DMS79 treated with DMSO at 0.1 percent for 48 hours (cell line): ENCODE measurements at places on chromosomes 5 and 9.
A peak's percentile ranks its signal among the peaks of the same experiment; 100 is the strongest.

GRCh38 chr5:77143998-77144836, 57.1 kb upstream of the ZBED3 start:
- no peak for DNase-seq

- DNase-seq, result peak; percentile 70
These were observed 39.6 kb downstream of the WNK2 start for GRCh38 chr9:93223260-93224180.

DNA sequence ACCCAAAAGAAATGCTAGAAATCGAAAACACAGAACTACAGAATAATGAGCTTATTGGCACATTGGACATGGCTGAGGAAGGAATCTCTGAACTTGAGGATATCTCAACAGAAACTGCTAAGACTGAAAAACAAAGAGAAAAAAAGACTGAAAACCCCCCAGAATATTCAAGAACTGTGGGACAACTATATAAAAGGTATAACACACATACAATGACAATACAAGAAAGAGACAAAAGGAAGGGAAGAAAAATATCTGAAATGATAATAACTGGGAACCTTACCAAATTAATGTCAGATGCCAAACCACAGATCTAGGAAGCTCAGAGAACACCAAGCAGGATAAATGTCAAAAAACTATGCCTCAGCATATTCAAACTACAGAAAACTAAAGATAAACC, 68.6 kb upstream of the TNPO1 start:
- DNase-seq, result no peak

DNA sequence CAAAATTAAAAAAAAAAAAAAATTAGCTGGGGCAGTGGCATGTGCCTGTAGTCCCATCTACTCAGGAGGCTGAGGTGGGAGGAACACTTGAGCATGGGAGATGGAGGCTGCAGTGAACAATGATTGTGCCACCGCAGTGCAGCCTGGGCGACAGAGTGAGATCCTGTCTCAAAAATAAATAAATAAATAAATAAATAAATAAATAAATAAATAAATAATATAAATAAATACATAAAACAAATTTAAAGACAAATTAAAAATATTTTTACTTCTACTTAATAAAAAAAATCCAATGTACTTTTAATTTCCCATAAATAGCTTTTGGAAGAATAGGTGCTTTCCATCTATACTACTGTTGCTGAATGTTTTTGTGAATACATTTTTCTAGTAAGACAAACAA, 598.4 kb upstream of the EDIL3 start:
- DNase-seq, result no peak

DNA sequence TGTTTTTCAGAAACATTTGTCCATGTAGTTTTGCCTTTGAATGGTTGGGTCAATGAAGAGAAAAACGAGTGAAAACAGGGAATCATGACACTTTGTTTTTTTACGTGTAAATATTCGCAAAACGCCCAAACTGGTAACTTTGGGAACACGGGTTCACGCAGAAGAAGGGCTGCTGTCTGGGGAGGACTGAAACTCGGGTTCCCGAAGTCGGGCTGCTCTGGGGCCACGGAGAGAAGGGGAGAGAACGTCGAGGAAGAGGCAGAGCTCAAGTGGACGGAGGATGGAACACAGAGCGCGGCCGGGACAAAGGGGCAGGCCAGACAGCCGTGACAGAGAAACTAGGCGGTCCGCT, 478 bp upstream of the SETD9 start:
- DNase-seq, result peak; percentile 16

GRCh38 chr5:131394128-131394527, 130.3 kb downstream of the CDC42SE2 start:
- DNase-seq, result no peak

DNA sequence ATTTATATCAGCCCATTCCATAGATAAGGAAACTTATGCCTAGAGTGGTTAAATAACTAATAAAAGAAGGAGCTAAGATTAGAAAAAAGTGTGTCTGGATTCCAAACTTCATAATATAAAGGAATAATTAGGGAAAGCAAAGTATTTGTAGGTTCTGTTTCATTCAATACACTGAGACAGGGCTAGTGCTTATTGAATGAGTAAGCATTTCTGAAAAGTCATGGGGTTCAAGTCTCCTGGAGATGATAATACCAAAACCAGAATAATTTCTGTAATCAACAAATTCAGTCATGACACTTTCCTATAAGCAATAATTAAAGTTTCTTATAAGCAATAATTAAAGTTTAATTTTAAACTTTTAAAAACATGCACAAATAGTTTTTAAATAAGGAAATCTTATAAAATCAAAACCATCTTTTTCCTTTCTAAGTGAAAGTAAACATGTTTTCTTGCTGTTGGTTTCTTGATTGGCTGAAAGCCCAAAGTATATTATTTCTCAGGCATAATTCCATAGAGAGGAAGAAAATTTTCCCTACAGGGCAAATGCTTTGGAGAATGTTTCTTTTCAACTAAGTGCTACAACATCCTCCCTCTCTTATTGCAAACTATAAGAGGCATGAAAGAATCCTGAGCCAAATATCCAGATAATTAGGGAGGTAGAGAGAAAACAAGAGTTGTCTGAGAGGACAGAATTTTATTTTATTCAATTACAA, 510.2 kb downstream of the PRELID2 start:
- no peak for DNase-seq

DNA sequence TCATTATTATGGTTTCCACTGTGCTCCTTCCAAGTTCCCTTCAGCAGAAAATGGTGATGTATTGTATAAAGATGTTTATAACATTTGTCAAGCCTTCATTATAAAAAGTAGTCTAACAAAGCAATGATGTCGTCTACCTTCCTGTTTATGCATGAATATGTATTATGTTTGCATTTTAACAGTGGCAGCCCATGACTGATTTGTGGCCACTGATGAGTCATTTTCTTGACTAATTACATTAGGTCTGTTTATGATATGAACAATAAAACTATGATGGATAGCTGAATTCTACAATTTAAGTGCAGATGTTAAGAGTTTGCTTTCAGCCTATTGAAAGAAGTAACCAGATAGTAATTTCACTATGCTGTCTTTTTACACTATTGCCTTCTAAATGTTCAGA, 75.4 kb upstream of the ADAMTS19 start:
- no peak for DNase-seq

DNA sequence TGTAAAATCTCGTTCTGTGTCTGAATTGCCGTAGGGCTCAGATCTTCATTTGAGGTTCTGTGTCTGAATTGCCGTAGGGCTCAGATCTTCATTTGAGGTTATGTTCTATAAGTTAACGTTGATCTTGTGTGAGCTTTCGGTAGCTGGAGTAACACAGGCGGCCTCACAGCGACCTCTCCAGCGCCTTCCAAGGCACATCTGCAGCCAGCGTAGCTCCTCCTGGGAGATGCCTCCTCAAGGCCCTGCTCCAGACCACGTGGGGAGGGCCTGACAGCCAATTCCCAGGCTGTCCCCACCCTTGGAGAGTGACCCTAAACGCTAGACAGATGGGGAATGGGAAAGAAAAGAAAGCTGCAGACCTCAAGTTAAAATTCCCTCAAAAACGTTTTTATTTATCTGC, 8.7 kb upstream of the AHRR start:
- DNase-seq, result no peak

DNA sequence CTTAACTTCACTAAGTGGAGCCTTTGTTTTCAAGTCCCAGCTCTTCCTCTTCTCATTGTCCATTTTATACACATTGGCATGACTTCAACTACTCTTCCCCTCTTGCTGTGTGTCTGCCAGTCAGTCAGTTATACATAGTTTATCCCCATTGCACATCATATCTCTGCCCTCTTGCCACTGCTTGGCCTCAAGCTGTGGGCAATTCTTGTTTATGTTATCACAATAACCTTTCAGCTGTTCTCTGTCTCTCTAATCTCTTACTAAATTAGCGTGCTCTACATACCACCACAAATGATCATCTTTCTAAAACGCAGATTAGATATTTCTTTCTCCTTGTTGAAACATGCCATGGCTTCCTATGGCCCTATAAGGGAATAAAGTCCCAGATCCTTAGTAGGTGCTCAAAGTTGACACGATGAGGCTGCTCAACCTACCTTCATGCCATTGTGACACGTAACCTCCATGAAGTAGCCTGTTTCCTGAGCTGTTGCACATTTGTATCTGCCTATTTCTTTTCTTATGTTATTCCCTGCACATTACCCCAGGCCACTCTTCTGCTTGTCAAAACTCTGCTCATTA, 239.3 kb downstream of the GAS1 start:
- DNase-seq, result no peak

- no peak for DNase-seq
These were observed 92.2 kb downstream of the DOCK8 start for GRCh38 chr9:306907-307306.

DNA sequence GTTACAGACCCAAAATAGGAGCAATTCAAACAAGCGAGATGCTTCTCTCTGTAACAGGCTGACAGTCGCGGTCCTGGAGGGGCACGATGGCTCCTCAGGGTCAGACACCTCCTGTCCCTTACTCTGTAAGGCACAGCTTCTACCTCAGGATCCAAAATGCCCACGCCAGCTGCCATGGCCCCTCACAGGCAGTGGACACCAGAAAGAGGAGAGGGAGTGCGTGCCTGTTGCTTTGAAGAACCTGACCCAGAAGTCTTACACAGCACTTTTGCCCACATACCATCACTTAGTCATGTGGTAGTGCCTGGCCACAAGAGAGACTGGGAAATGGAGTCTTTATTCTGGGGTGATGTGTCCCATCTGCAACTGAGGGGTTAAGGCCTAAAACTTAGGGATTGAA, 11.6 kb upstream of the ABL1 start:
- DNase-seq, result no peak

- no peak for DNase-seq
These were observed 19.3 kb downstream of the MOCS2 start for GRCh38 chr5:53090229-53090628.

DNA sequence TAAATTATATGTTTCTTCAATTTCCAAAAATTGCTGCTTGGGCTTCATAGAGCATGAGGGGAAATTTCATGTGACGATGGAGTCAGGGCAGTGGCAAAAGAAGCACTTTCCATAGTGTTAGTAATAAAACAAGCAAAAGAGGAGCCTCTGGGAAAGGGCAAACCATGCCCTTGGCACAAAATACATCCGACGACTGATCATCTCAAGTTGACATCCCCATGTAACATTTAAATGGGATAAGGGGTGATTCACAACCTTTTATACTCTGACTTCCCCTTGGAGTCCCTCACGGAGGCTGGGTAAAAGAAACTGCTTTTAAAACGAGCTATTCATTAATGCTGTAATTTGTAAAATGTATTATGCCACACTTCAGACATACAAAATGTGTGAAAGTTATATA, 161.4 kb upstream of the DMRT1 start:
- DNase-seq, result no peak

DNA sequence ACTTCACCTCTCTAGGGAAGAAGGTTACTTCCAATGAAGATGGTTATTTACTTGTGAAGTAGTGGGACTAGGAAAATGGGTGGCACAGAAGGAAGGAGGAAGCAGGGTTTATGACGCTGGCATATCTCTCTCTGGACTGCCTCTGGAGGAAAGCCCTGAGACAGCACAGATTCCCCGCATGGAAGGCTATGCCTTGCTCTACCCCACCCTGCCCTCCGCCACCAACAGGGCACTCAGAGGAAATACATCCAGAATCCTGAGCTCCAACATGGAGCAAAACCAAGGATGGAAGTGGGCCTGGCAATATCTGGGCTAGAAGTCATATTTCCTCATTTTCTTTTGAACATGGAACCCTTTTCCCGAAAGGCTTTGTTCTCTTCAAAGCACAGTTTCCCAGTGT, 346.9 kb downstream of the ZSWIM6 start:
- no peak for DNase-seq

DNA sequence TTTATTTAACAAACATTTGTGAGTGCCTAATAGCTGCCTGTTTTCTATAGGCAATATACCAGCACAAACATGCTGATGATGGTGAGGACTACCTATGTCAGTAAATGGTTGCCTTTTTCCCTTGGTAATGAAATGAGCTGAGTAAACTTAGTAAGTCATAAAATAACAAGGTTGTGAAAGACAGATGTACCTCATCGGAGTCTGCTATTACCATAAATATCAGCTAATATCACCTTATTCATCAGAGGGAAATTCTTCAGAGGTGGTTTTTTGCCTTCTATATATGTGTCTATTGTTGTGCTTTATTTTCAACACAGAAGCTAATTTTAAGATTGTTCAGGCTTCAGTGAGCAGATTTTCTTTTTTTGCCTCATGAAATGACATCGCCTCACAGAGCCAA, 1040.5 kb downstream of the DTWD2 start:
- no peak for DNase-seq

DNA sequence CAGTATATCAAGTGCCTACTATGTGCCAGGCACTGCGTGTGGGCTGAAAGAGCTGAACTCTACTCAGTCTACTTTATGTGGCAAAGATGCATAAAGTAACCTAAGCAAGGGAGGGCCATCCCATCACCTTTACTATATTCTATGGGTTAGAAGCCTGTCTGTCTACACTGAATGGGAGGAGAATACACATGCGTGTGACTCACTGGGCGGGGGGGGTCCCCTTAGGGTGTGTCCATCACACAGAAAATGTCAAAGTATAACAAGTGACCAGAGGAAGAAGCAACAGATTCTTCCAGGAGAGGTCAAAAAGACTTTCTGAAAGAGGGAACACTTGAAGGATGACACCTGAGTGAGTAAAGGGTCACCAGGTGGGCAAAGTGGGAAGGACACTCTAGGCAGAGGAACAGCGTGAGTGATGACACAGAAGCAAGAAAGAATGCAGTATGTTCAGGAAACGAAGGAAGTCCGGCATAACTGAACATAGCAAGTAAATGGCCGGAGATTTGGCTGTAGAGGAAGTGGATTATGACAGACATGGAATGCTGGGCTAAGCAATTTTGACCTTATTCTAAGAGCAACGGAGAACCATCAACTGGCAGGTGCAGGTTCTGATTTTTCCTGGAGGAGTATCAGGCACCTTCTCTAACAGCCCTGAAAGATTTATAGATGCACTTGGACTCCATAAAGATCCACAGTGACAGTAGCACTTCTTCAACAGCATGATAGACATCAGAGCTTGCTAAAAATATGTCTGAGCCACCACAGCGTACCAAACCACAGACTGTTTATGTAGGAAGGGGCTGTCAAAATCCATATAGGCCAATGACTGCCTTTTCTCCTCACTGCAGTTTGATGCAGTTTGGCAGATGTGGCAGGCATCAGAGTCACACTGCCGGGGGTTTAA, 8.0 kb upstream of the WHRN start:
- no peak for DNase-seq

- no peak for DNase-seq
These were observed 284.4 kb downstream of the PIK3R1 start for GRCh38 chr5:68499987-68500386.

GRCh38 chr5:13865312-13865711, 79.2 kb downstream of the DNAH5 start:
- DNase-seq, result no peak

- no peak for DNase-seq
These were observed 128.1 kb downstream of the CPLANE1 start for GRCh38 chr5:37121027-37121426.

GRCh38 chr9:103304797-103305196, 309.7 kb downstream of the CYLC2 start:
- DNase-seq, result no peak
